Activated CD4-positive, alpha-beta memory T cell treated with anti-CD3 and anti-CD28 coated beads, Interleukin-2, amount 10 ng/mL, durations not matched to agents 7 days and 5 days (primary cell): ENCODE measurements at places on chromosomes 12 and 14. TPM values are rescaled to one million over a fixed set of nuclear protein-coding genes. Genes with fewer than 3 reads are reported as not detected.
A peak's percentile ranks its signal among the peaks of the same experiment; 100 is the strongest.

DNA sequence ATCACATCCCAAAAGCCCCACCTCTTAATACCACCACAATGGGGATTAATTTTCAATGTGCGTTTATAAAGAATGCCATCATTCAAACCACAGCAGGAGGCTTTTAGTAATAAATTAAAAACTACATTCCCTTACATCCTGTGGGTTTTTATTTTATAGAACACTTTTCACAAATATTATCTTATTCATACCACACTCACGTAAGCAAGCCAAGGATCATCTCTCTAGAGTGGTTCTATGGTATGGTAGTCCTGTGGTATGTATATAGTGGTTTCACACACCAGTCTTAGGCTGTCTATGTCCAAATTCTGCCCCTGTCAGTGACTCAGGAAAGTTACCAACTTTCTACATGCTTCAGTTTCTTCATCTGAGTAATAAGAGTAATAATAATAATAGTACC, 100.2 kb downstream of the GALC start:
- DNase-seq: no peak
- no peak overlapping the region for H3K4me3 ChIP-seq
- no peaks in the 10 kb centered on the region for H3K4me1 ChIP-seq
- H3K27ac ChIP-seq: no peak overlapping the region

GRCh38 chr14:22900081-22900799, 17.2 kb downstream of the REM2 start:
- peak; percentile 48 for DNase-seq
- H3K27ac ChIP-seq: peak overlapping the region; percentile 44
- peaks cover 19% of the 10 kb centered on the region for H3K4me1 ChIP-seq
- no peaks in the 10 kb centered on the region for H3K27me3 ChIP-seq
- H3K4me3 ChIP-seq: no peak overlapping the region

DNA sequence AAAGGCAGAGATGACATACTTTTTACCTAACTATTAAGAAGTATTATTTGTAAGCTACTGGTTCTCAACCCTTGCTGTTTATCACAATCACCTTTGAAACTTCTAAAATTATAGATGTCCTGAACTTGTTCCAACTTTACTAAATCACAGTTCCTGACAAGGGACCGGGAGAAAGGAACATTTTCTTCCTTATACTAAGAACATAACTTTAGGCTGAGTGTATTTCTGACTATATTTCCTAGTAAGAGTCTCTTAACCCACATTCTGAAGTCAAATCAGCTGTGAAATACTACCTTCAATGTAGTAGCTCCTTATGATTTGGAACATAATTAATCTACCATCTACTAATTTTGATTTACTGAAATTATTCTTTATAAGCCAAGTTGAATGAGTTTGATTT, 80.2 kb downstream of the BAZ1A start:
- H3K27ac ChIP-seq: no peak overlapping the region
- DNase-seq: no peak
- H3K36me3 ChIP-seq: peaks cover 51% of the 10 kb centered on the region
- no peaks in the 10 kb centered on the region for H3K27me3 ChIP-seq
- H3K4me1 ChIP-seq: peaks cover 4% of the 10 kb centered on the region

HOXC9 gene
- not detected for total RNA-seq

RIN3 gene
- total RNA-seq: 29.3 TPM
